ENCODE measurements at places on chromosomes 4 and X.

GRCh38 chr4:111136438-111136837 lies 513.6 kb upstream of the PITX2 start:
- no peak for DNase-seq

DNA sequence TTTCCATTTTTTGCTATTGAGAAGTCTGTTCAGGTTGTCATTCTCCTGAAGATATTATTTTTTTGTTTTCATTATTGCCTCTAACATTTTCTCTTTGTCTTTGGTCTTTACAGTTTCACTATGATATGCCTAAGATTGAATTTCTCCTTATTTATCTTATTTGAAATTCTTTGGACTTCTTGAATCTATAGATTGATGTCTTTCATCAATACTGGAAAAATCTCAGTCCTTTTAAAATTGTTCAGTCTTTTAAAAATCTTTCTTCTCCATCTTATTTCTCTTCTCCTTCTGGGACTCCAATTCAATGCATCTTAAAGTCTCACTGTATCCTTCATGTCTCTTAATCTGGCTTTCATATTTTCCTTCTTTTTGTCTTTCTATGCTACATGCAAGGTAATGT lies 86.7 kb downstream of the KIT start:
- no peak for DNase-seq

- DNase-seq = no peak
Measured at GRCh38 chr4:185016946-185017758, 1.1 kb upstream of the HELT start.

DNA sequence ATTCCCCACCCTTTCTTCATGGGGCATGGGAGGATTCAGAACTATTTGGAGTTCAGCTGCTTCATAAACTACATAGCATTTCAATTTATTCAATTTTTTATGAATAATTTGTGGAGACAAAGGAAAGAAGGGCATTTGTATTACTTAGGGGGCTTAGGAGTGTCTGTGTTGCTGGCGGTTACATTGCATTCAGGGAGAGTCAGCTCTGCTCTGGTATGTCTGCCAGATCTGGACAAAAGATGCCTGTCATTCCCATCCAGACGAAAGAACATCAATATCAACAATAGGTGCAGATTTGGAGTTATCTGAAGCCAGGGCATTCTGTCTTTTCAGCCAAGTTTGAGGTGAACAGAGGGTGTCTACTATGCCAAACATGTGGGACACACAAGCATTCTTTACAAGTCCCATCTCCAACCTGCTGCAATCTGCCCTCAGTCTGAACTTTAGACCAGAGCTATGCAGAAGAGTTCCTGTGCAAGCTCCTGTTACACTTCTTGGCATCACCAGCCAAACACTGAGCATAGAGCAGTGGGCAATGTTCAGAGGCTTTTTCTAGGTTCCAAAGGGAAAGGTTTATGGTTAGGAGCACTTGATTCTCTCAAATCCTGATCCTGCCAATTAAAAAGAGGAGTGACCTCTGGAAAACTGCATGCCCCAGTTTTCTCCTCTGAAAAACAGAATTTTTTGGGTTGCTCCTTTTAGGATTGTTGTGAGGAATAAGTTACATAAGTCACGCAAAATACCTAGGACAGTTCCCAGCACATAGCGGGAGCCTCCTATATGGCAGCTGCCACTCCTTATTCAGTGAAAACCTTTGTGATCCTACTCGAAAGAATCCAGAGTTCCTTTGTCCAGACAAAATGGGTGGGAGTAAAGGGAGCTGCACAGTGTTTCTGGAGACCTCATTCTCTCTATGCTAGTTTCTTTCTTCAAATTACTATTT lies 719.5 kb upstream of the SLIT2 start:
- no peak for DNase-seq

- DNase-seq = no peak
Measured at GRCh38 chr4:1060621-1061020, 49.2 kb downstream of the FGFRL1 start.

- no peak for DNase-seq
Measured at GRCh38 chr4:14566518-14566917, 435.8 kb upstream of the CPEB2 start.

DNA sequence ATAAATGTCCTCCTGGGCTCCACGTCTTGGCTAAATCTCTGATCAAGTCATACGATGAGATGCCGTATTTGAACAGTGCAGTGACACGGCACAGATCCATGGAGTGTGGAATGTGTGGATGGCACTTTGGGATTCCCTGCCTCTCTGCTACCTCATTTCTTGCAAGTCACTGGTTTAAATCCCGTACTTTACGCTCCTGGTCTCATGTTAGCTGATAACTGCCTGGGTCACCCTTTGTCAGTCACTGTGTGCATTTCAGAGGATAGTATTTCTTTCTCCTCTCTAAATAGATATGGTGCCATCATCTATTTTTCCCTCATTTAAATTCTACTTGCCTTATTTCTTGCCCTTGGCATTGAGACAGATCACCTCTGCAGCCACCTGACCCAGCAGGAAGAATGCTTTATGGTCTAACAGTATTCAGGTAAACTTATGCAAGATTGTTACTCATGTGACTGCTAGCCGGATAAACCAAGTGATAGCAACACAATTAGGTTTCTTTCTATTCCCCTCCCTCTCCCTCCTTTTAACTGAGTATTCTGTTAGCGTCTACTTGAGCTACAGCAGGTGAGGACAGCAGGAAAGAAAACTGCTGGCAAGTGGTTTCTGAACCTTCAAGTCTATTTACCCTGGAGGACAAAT lies 2.8 kb downstream of the EGF start:
- no peak for DNase-seq

- DNase-seq = no peak
Measured at GRCh38 chrX:138877746-138878145, 166.2 kb upstream of the FGF13 start.

DNA sequence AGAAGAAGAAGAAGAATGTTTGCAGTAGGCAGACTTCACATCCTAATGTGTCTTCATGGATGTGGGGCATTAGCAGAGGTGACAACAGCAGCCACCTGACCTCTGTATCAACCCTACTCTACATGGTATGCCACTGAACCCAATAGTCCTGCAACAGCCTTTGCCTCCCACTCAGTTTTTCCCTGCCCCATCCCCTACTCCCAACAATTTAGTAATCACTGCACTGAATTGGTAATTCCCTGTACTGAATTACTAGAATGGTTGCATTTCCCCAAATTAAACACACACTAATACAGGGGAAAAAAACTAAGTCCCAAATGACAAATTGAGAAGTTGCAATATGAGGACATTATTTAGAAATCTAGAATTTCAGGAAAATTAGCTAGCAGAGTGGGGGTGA lies 31.4 kb upstream of the FAM241A start:
- DNase-seq = no peak

- DNase-seq = peak; percentile 3
Measured at GRCh38 chrX:140572724-140573123, 67.9 kb upstream of the SOX3 start.

- no peak for DNase-seq
Measured at GRCh38 chr4:23991444-23991843, 101.6 kb upstream of the PPARGC1A start.

GRCh38 chrX:50088645-50089044 lies 112.2 kb downstream of the AKAP4 start:
- DNase-seq = no peak

DNA sequence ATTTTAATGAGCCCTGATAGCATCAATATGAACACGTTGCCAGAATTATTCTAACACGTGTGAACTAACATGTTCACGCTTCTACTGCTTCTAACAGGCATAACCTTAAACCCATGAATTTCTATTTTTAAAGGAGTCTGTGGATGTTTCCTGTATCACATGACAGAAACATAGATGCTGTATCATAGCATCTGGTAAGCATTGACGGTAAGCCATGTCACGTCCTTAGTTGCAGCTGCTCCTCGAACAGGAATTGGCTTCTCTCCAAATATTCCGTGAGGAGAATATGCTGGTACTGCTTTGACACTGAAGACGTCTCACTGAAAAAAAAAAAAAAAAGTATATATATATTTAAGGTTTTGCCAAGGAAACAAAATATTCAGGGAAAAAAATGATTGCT lies 105.1 kb upstream of the MXRA5 start:
- DNase-seq = no peak

- DNase-seq = no peak
Measured at GRCh38 chrX:121832446-121832845, 785.0 kb downstream of the GLUD2 start.

DNA sequence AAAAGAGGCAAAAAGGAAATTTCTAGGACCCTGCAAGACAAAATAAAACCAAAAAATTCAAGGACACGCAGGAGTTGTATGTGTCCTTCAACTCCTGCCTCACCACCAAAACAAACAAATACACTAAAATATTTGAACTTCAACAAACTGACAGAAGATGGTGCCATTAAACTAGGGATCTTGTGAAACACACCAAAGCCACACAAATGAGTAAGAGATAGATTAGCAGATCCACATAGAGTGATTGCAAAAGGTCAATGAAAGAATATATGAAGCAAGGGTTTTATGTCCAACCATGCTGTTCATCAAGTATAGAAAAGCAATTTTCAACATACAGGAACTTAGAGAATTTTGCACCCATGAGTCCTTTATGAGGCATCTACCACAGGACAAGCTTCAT lies 40.1 kb upstream of the SCML1 start:
- DNase-seq = no peak

- peak; percentile 3 for DNase-seq
Measured at GRCh38 chr4:36348403-36348938, 67.1 kb downstream of the DTHD1 start.

GRCh38 chrX:12249997-12250396 lies 111.7 kb downstream of the FRMPD4 start:
- no peak for DNase-seq

DNA sequence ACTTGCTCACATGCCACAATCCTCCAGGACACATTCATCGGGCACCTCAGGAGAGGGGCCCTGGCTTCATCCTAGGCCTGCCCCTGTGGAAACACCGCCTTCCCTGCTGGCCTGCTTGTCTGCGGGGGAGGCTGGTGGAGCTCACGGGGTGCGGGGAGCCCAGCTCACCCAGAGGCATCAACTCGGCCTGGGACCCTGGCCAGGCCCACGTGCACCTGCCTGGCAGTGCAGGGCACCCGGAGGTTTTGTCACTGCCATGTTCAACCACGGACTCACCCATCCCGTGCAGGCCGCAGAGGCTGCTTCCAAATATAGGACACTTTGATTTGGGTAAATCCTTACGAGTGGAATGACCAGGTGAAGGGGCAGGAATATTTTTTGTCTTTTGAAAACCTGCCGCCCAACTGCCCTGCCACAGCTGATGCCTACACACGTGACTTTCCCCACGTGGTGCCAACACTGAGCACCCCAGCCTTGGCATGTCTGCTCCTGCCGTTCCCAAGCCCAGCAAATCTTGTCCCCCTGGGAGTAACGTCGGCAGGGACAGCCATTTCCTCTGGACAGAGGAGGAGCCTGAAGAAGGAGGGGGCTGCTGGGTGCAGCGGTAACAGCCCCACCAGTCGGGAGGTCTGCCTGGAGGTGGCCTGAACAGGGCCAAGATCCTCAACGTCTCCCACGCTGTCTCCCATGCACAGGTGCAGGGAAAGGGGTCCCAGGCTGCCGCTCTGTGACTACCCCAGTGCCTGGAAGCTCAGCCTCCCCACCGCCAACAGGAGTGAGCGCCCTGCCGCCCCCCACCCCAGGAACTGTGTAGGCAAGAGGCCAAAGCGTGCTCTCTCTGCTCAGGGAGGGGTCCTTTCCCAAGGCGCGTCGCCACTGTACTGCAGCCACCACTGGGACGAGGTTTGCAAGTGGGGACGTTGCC lies 8.5 kb downstream of the MXD4 start:
- DNase-seq = no peak

GRCh38 chr4:178082906-178083305 lies 640.7 kb upstream of the AGA start:
- no peak for DNase-seq

- no peak for DNase-seq
Measured at GRCh38 chr4:1952719-1953118, 56.1 kb downstream of the NELFA start.

DNA sequence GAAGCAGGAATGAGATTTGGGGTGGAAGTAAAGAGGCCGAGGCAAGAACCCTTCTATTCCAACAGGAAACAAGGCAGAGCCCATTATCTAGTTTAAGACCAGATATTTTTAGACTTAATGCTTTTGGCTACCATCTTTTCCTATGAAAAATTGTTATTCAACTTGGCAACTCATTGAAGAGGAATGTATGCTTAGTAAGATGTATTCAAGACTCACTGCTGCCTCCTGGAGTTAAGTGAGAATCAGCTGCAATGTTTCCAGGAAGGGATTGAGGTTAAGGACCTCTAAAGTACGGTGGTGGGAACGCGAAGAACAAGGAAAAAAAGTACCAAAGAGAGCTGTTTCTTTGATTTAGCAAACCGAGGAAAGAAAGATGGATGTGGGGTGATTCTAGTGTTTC lies 89.1 kb downstream of the RAPGEF2 start:
- DNase-seq = no peak

DNA sequence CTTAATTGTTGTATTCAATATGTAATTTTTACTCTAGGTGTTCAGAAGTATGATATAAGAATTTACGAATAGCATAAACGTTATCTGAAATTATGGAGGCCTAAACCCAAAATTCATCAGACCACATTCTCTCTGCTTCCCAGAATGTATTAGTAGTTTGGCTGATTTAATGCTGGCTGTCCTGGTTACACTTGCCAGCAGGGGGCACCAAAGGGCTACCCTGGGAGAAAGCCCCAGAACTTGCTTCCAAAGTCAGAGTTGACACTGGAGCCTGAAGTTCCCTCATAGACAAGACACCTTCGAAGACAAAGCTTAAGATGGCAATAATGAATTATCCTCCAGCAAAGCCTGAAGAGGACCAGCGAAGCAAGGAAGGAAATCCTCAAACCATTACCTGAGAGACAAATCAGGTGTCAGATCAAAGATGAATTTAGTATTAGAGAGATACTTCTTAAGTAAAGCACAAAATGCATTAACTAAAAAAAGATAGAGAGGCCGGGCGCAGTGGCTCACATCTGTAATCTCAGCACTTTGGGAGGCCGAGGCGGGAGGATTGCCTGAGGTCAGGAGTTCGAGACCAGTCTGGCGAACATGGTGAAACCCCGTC lies 11.3 kb upstream of the ANOS1 start:
- DNase-seq = peak; percentile 19

DNA sequence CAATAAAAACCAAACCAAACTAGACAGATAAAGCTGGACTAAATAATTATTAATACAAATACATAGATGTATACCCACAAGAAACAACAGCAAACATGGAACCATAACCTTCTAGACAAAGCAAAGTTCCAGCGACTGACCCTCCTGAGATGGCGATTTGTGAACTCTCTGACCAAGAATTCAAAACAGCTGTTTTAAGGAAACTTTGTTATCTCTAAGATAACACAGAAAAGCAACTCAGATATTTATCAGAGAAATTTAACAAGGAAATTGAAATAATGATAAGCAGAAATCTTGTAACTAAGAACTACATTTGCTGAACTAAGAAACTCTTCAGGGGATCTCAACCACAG lies 23.4 kb upstream of the MTHFD2L start:
- no peak for DNase-seq

- DNase-seq = peak; percentile 5
Measured at GRCh38 chrX:40543661-40544328, 37.0 kb upstream of the ATP6AP2 start.
